Thoracic aorta (tissue), 2 donors: ENCODE measurements at places on chromosomes 4 and X. TPM values are rescaled to one million over a fixed set of nuclear protein-coding genes. Genes with fewer than 3 reads are reported as not detected.
A peak's percentile ranks its signal among the peaks of the same experiment; 100 is the strongest.

GRCh38 chr4:127632420-127633403, at the start of gene INTU:
TSS of gene INTU (plus strand) at chr4:127632957. CDS start at chr4:127633035, 78 bp downstream.
- DNase-seq: peak; percentile 90

DNA sequence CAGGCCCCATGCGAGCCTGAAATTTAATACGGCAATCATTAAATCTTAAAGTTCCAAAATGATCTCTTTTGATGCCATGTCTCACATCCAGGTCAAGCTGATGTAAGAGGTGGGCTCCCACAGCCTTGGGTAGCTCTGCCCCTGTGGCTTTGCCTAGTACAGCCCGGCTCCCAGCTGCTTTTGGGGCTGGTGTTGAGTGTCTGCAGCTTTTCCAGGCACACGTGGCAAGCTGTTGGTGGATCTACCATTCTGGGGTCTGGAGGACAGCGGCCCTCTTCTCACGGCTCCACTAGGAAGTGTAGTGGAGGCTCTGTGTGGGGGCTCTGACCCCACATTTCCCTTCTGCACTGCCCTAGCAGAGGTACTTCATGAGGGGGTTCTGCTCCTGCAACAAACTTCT, 588.9 kb downstream of the CENPC start:
- no peak for DNase-seq

DNA sequence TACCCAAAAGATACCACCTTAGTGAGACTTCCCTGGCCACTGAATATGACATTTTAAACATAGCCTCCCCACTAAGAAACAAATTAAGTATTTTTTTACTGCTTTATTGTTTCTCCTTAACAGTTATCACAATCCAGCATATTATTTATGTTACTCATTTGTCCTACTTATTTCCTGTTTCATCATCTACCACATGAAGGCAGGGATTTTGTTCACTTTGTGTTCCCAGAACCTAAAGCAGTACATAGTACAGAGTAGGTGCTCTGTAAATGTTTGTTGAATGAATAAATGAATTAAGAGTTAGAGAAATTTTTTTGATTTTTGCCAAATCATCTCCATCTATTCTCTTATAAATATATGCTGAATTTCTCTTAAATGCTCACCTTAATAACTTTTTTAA, 318.4 kb upstream of the GIMD1 start:
- no peak for DNase-seq

DNA sequence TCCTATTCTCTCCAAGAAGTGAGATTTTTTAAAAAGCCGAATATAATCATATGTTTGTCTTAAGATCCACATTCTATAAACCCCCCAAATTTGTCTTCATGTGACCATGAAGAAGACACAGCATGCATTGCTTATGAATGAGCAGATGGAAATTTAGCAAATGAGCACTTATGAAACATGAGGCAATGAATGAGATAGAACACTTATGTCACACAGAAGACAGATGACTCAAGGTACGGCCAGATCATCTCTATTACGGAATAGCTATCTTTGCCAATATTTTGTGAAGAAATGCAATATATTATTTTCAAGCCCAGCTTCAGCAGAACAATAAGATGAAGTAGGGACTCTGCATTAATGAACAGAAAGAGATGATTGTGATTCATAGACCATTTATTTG, 21.4 kb downstream of the PHEX start:
- no peak for DNase-seq

DNA sequence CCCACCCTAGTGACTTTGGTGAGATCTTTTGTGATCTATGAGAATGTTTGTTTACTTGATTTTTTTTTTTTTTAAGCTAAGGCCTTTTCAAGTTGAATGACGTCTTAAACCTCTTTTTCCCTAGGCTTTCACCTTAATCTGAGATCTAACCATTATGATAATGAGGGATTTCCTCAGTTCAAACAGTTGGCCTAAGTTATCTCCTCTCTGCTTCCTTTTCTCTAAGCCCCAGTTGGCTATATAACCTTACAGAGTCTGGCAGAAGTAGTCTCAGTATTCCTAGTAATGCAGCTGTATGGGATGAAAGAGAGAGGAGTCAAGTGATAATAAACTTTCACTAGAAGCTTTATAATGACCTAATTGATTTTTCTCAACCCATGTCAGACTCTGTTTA, 99.0 kb downstream of the STIM2 start:
- no peak for DNase-seq

GRCh38 chr4:75248770-75249407, 265.3 kb downstream of the RCHY1 start:
- no peak for DNase-seq

GRCh38 chr4:11514779-11515419, 86.2 kb upstream of the HS3ST1 start:
- no peak for DNase-seq

DNA sequence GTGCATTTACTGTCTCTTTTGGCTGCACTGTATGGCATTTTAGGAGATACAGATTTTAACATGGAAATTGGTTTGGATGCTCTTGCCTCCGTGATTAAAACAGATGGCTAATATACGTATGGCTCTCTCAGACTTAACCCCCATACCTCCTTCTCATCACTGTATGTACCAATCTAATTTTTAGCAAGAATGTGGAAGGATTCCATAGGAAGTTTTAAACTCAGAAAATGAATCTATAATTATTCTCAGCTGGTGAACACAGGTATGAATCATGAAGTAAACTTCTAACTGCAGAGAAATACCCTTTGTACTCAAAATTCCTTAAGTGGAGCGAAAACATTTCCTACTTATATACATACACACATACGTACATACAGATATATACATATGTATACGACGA, 210.5 kb upstream of the NEIL3 start:
- no peak for DNase-seq

DNA sequence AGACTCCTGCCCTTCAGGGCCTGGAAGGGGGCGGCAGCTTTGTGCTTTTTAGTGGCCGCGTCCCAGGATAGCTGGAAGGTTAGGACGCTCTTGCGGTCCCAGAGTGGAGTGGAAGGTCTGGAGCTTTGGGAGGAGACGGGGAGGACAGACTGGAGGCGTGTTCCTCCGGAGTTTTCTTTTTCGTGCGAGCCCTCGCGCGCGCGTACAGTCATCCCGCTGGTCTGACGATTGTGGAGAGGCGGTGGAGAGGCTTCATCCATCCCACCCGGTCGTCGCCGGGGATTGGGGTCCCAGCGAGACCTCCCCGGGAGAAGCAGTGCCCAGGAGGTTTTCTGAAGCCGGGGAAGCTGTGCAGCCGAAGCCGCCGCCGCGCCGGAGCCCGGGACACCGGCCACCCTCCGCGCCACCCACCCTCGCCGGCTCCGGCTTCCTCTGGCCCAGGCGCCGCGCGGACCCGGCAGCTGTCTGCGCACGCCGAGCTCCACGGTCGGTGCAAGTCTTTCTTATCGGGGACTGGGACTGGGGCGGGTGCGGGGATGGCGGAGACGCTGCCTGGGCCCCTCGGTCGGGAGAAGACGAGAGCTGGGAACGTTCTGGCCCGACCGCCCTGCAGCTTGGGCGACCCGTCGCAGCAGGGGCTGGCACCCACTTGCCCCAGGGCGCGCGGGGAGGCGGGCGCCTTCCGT, at the start of gene EDNRA:
TSS of gene EDNRA (plus strand) at position 207 of the 686 bp plus-strand sequence. CDS start 4,585 bp downstream, outside the sequence.
- no peak for DNase-seq

DNA sequence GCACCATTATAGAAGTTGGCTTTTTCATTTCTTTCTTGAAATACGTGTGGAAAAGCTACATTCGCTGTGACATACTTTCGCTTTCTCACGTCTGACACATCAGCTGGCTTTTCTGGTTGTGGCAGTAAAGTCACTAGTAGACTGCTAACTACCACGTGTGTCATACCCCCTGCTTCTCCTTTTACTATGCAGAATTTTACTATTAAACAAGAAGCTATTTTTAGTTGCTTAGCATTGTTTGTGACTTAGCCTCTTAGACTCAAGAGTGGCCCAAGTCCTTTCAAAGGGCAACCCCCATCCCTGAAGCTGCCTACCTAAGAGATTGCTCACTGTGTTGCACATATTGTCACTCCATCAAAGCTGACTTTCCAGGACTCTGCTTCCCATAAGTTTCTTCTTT, 2.1 kb upstream of the IL2 start:
- DNase-seq: no peak

GRCh38 chr4:28759064-28759463, 1898.4 kb downstream of the STIM2 start:
- no peak for DNase-seq

DNA sequence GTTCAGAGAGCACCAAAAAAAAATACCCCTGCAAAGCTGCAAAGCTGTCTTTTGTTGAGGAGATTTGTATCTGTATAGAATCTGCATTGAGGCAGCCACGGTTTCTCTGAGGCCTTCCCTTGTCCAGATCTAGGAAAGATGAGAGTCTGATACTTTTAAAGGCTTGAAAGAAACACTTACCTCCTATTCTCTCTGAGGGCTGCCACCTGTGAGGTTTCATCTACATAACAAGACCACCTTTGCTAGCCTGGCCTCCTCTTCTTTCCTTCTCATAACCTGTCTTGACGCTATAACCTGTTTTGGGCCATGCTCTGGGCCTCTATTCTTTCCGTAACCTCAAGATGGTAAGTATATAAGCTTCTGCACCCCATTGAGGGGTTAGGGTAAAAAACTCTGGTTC, 779.6 kb upstream of the HTR2C start:
- no peak for DNase-seq

- DNase-seq: no peak
Observed at GRCh38 chr4:53100501-53101190, 238.5 kb downstream of the RASL11B start.

DNA sequence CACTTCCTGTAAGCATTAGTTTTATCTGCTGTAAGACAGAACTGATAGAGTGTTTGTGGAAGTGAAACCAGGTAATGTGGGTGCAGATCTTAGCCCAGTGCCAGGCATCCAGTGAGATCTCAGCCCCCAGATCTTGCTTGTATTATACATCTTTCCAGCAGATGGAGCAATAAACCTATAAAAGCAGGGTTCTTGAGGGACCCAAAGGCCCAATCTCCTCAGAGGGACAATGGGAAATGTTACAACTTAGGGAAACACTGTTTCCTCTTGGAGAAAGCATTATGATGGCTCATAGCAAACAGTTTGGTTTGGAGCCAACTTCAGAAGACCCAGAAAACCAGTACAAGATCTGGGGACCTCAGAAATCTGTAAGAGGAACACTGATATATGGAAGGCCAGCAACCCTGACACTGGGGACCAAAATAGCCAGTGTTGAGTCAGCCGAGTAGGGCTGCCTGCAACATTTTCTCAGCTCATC, 206.3 kb downstream of the SLC7A11 start:
- no peak for DNase-seq

DNA sequence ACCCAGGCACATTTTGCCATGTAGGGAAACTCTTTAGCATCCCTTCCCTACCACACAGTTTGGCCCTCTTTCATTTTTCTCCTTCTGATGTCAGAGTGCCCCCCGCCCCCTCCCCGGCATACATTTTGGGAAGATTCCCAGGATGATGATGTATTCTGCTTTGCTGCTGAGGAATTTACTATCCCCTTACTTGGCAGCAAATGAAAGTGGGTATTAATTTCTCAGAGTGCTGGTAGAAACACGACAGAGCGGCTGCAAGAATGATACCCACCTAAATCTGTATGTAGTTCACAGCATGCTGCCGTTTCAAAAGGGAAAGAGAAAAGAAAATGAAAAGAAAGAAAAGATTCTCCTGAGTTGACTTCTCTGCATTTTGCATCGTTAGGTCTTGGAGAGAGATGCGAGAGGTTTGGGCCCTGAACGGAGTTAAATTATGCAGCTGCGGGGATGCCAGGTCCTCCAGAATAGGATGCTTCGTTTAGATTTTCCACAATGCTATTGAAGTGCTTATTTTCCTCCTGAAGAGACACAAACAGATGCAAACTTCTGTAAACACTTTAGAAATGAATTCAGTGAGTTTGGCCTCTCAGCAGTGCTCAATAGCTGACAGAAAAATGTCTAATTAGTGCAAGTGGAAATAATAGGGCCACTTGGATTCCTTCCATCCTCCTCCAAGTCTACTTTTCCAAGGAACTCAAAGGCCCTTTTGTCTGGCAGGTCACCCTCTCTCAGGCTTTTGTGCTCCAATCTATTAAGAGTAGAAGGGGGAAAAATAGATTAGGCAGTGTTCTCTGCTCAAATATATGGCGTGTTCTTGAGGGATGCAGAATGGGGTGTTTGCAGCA, 106.2 kb downstream of the ALPK1 start:
- DNase-seq: no peak

GRCh38 chr4:108813261-108813660, 50.4 kb upstream of the ETNPPL start:
- no peak for DNase-seq

GRCh38 chr4:11589676-11590075, 161.0 kb upstream of the HS3ST1 start:
- DNase-seq: no peak

- no peak for DNase-seq
Observed at GRCh38 chr4:111943796-111944203, 201.5 kb upstream of the FAM241A start.

GRCh38 chr4:104848597-104849225, 298.0 kb upstream of the TET2 start:
- DNase-seq: no peak

DNA sequence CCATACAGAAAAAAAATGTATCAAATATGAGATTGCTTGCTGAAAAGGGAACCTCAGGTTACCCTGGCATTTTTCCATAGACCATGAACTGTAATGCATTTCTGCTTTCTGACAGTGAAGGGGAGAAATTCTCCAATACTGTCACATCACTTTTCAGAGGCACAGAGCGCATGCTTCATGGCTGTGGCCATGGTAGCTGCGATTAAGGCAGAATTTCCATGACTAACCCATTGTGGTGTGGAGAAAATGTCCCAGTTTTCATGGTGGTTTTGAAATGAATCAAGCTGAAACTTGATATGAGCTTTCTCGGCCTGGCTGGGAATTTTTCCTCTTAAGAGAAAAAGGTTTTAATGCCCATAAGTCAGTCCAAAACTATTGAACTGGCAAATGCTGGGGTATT, 39.5 kb upstream of the MAP3K15 start:
- DNase-seq: no peak

- no peak for DNase-seq
Observed at GRCh38 chrX:14963447-14964236, 90.4 kb downstream of the MOSPD2 start.

DNA sequence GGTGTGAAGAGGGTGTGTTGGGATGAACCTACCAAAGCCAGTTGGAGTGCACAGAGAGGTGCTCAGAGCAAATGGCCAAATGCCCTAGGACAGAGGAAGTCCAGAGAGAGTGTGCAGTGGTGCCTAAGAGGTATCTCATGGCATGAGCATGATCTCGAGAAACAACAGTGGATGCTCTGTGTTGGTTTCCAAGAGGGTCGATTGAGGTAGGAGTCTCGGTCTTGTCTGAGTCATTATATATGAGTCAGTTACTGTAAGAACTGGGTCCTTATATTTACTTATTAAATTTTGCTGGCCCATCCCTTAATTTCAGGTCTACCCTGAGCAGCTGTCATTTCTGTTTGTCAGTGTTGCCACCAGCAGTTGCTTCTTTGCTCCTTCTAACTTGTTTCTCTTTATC, 86.6 kb upstream of the TMEM150C start:
- no peak for DNase-seq

The HTR2C gene
- not detected for total RNA-seq

The SMIM31 gene
- total RNA-seq: not detected

The MFSD8 gene
- 30.7 TPM for total RNA-seq

The KCNIP4 gene
- total RNA-seq: not detected

The ZAR1 gene
- 1.8 TPM for total RNA-seq

The SASH3 gene
- total RNA-seq: 12.4 TPM

The PAGE4 gene
- total RNA-seq: not detected

The PABPC4L gene
- 2.2 TPM for total RNA-seq

The C4orf36 gene
- not detected for total RNA-seq

The S100P gene
- 1.2 TPM for total RNA-seq
